Right lobe of liver (tissue), 6 donors: ENCODE measurements at places on chromosomes 3 and 15. TPM values are rescaled to one million over a fixed set of nuclear protein-coding genes. Genes with fewer than 3 reads are reported as not detected.

DNA sequence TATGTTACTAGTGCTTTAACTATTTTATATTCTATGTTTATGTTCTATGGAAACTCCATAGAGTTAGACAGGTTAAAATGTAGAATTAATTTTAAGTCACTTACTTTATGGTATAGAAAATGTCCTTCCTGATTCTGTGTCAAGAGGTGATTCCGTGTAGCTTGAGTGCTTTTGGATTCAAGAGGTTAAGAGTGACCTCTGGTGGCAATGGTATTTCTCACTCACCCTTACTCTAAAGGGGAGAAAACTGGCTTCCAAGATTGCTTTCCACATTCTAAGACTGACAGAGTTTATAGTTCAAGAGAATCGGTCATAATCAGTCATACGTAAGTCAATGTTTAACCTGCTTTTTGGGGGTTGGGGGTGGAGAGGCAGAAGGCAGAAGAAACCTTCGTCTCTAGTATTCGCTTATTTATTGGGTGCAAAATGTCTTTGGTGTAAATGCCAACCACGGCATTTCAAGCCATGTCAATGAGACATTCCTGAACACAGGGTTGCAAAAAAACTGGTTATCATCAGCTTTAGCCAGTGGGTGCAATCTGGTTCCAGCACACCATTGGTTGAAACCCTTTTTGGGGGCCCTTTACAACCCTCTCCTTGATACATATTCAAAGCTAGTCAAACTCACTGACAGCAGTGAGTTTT lies 92.0 kb upstream of the VGLL3 start:
- no peak overlapping the region for H3K27ac ChIP-seq
- no peak overlapping the region for H3K4me3 ChIP-seq
- DNase-seq = no peak
- no peaks in the 10 kb centered on the region for H3K36me3 ChIP-seq
- no peaks in the 10 kb centered on the region for H3K27me3 ChIP-seq

LZTFL1 gene
- total RNA-seq = 12.8 TPM

DNA sequence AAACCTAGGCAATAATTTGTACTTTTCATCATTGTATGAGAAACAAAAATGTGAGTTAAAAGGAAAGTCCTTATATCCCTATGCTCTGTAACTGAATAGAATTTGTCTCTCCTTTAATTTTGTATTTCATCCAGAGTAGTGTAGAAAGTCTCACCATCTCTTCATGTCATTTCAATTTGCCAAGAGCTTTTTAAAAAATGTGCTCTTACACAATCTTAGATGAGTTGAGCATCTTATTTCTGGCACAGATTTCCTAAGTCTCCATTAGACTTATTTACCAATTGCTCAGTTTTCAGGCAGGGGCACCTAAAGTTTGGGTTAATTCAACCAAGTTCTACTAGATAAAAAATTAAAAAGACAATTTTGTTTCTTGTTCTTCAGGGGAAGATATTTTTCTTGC lies 201.5 kb upstream of the RBMS3 start:
- DNase-seq = no peak
- no peak overlapping the region for H3K27ac ChIP-seq
- no peak overlapping the region for H3K4me3 ChIP-seq
- no peaks in the 10 kb centered on the region for H3K36me3 ChIP-seq
- no peaks in the 10 kb centered on the region for H3K27me3 ChIP-seq
- no peaks in the 10 kb centered on the region for H3K4me1 ChIP-seq

DIPK2A gene
- total RNA-seq = 16.6 TPM
